Adipocyte (in vitro differentiated cells): ENCODE measurements at places on chromosomes 5 and 9.

- no peak for DNase-seq
These were observed 8.4 kb downstream of the OBP2B start for GRCh38 chr9:133200631-133201030.

DNA sequence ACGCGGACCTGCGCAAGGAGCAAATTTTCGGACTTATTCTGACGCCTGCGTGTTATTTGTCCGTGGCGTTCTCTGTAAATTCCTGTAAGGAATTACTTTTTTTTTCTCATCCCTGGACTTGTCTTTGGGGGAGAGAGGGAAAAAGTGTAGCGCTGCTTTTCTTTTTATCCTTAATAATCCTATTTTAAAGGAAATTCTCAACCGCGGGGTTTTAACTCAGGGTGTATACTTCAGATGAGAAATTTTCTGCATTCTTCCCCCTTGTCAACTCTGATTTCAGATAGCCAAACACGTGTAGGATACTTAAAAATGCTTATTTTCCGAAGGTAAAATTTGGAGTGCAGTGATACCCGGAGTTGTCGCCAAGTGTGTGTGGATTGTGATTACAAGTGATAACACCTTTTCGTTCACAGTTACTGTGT lies 853 bp downstream of the DCP2 start:
- peak; percentile 54 for DNase-seq

GRCh38 chr5:126490167-126490940 lies 67.1 kb downstream of the GRAMD2B start:
- peak; percentile 81 for DNase-seq

DNA sequence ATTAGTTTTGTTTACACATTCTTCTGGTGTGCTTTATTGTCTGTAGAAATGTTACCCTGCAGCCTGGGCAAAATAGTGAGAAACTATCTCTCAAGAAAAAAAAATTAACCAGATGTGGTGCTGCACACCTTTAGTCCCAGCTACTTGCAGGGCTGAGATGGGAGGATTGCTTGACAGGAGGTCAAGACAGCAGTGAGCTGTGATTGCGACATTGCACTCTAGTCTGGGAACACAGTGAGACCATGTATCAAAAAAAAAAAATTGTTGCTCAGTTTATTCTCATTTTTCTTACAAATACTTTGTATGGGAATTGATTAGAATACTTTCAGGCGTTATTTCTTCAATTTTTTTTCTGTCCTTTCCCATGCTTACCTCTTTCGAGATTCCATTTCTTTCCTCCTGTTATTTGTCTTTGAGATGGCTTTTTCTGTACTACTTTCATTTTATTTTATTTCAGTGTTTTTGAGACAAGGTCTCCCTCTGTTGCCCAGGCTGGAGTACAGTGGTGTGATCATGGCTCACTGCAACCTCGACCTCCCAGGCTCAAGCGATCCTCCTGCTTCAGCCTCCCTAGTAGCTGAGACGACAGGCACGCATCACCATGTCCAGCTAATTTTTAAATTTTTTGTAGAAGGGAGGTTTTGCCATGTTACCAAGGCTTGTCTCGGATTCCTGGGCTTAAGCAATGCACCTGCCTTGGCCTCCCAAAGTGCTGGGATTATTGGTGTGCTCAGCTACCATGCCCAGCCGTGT lies 24.9 kb downstream of the TENT2 start:
- DNase-seq = peak; percentile 78

- peak; percentile 28 for DNase-seq
These were observed 134.0 kb downstream of the SNX18 start for GRCh38 chr5:54651482-54652076.

DNA sequence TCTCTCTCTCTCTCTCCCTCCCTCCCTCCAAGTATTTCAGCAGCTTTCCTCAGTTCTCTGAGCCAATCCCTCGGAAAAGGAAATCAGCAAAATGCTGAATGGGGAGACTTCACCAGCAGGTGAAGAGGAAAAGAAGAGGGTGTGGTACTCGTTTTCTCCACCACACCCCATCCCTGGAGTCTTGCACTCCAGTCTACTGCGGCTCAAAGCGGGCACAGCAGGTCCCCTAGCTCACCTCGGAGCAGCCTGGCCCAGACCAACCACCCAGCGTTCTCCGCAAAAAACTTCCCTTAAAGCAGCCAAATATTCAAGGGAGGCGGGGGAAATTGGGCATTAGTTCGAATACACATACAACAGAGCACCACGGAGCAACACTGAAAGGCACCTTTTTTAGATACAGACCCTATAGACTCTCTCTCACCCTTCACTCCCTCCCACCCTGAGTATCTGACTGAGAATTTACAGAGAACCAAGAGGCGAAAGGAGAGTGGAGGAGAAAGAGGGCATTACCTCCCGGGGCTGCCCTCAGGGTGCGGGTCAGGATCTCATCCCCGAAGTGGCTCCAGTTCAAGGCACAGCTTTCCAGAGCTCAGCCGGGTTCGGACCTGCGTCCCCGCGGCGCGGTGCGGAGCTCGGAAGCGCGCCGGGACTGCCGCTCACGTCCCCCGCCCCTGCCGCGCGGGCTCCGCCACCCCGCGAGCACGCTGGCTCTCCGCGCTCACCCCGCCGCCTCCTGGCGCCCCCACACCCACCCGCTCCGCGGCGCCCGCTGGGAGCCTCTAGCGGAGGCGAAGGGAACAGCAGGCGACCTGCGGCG lies 1638.5 kb upstream of the C9orf72 start:
- peak; percentile 44 for DNase-seq

DNA sequence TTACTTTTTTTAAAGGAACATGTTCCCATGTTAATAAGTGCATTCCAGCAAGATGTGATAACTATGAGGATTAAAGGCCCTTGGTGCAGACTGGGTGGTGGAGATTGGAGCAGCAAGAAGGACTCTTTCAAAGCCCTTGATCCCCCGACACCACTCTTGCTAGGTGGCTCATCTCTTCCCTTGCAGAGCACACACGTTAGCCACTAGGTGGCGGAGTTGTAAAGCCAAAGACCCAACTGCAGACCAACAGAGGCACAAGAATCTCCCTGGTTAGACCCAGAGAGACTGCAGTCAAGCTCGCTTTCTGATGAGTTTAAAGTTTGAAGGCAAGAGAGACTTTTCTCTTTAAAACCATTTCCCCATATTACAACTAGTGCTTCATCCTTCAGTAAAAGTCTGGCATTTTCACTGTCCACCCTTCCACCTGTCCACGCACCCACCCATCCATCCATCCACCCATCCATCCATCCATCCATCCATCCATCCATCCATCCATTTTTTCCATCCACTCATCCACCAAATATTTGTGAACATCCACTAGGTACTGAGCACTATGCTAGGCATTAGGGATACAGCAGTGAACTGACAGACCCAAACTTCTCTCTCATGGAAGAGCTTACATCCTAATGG lies 226.9 kb downstream of the MSX2 start:
- DNase-seq = peak; percentile 85

DNA sequence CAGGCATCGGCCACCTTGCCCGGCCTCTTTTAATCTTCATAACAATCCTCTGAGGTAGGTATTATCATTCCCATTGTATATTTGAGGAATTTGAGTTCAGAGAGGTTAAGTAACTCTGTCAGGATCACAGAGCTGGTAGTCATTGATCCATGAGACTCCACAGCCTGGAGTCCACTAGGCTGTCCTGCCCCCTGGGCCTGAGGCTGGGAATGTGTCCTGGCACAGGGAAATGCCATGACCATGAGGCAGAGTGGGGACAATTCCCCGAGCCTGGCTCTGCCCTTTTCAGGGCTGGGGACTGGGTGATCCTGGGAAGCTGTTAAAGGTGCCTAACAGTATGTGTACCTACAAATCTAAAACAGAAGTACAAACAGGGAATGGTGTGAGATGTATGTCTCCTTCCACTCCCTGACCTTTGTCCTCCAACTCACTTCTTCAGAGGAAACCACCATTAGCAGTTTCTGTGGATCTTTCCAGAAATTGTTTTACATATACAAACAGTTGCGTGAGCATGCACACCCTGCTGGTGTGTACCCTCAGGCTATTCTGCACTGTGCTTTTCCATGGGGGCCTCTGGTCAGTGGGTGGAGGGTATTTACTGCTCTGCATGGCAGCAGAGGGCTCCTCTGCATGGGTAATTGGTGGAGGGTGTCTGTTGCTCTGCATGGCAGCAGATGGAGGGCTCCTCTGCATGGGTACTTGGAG lies 53.8 kb downstream of the NDST1 start:
- no peak for DNase-seq

DNA sequence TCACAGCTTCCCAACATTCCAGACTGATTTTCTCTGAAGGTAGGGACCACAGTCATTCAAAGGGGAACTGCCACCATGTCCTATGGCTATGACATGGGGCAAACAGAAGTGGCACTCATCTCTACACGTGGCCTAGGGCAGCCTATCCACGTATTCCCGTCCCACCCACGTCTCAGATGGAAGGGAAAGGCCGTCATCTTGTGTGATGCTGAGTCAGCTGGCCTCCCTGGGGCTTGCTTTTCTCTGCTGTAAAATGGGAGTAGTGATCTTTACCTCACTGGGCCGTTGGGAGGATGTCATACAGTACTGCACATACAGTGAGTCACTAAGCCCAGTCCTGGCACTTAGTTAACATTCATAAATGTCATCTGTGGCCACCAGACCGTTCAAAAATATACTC lies 72.3 kb downstream of the RAPGEF1 start:
- no peak for DNase-seq

DNA sequence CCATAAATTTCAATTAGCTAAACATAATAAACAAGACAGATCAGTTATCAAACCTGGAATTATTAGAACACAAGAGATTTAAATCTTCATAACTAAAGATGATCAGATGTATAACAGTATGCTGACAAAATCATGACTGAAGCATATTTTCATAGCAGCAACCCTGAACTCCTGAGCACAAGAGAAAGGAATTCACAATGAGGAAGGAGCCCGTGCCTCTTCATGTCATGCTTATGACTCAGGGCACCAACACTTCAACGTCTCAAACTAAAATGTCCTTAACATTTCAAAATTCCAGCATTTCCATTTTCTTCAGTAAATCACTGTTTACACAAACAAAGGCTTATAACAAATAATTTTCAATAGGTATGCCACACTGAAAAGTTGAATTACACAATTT lies 6.7 kb downstream of the AP3B1 start:
- DNase-seq = peak; percentile 89

GRCh38 chr9:31372799-31373587 lies 1011.5 kb upstream of the ACO1 start:
- DNase-seq = no peak

DNA sequence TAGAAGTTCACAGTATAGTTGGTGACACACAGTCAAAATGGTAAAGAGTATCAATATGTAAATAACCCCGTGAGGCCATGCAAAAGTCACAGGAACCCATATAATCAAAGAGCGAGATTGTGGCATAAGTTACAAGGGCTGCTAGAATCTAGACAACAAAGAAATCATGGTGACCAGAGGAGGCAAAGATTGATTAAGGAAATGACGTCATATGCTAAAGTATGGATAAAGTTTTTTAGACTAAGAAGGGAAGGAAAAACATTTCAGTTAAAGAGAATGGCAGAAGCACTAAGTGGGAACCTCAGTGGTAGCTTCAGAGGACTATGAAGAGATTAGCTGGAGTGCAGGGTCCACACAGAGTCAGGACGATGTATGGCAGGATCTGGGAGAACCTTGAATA lies 330.3 kb downstream of the NFIB start:
- DNase-seq = no peak

GRCh38 chr9:17531642-17532254 lies 47.1 kb upstream of the SH3GL2 start:
- DNase-seq = peak; percentile 82

- no peak for DNase-seq
These were observed 3.6 kb downstream of the ZFP2 start for GRCh38 chr5:178899289-178899688.
